MCF 10A (cell line): ENCODE measurements at places on chromosomes 3 and 15.

GRCh38 chr15:92574161-92574560, 81.4 kb downstream of the FAM174B start:
- DNase-seq, result no peak

- peak; percentile 82 for DNase-seq
These were observed 29.3 kb upstream of the MAGEF1 start for GRCh38 chr3:184741259-184741556.

DNA sequence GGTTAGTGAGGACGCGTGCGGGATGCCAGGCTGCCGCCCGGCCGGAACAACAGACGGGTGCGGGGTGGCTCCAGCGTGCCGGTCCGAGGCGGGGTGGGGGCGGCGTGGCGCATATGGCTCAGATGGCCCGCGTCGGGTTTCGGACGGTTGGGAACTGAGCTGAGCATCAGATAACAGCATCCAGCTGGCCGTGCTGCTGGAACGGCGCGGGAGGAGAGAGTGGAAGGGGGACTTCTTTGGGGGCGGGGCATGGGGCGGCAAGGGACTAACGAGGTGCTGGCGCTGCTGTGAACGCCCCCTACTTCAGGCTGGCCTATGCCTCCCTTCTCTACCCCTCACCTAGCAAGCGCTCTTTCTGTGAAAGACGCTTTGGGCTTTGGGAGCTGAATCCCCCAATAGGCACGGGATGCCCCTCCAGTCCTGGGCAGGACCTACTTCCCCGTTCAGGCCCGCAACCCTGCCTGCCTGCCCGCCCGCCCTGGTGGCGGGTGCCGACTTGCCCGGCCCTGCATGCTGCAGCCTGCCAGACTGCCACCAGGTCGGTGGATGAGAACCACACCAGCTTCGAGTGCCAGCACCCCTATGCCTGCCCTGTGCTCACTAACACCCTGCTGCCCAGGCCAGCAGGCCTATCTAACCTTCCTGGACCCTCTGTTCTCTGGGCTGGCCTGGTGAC, 542 bp downstream of the INKA1 start:
- peak; percentile 74 for DNase-seq

DNA sequence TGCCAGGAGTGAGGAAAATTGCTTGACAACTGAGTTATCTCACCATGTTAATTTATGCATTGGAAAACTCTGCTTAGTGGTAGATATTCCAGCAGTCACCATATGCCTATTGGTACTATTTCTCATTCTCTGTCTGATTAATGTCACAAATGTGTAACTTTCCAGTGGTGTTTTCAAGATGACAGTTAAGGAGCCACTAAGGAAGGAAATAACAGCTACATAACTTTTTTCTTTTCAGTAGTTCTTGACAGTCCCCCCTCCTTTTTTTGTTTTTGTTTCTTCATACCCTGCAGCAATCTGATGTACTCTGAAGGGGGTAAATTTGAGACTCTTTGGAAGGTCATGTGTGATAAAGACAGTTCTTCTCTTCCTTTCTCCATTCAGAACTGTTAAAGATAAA, 13.1 kb downstream of the RASA2 start:
- DNase-seq, result no peak

DNA sequence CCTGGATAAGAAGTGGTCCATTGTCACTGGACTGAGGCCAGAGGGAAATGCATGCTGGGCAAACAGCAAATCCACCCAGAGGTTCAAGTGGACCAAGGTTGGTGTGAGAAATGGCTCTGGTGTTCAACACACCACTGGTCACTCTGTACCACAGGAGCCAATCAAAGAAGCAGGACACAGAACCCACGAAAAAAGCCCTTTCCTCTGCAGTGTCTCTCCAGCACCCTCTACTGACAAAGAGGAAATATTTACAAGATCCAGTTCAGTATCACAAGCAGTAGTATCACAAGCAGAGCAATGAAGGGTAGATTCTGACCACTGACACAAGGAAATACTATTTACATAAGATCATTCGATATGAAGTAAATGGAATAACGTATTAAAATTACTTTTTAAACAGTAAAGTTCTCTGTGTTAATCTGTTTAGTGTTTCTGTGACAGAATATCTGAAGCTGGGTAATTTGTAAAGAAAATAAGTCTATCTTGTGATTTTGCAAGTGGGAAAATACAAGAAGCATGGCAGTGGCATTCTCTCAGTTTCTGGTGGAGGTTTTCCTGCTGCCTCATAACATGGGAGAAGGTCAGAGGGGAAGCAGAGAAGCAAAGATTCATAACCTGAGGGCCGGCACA, 390.7 kb downstream of the EFHB start:
- peak; percentile 55 for DNase-seq

GRCh38 chr3:65044401-65044800, 356.6 kb upstream of the ADAMTS9 start:
- DNase-seq, result no peak

DNA sequence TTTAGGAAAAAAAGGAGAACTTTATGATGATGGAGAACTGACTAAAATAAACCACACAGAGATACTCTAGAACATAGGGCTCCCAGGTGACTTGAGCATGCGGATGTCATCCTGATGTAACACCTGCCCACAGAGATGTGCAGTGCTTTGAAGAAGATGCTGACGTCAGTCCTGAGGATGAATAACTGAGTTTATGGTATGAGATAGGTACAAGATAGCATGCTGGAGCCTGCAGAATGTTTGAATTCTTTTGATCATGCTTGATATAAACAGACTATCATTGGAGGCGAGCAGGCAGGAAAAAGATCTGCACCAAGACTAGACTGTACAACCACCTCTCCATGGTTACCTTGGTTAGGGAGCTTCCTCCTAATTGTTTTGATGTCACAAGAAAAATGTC, 12.4 kb downstream of the CCR4 start:
- DNase-seq, result no peak

- DNase-seq, result no peak
These were observed 61.7 kb downstream of the IL1RAP start for GRCh38 chr3:190575437-190576185.

DNA sequence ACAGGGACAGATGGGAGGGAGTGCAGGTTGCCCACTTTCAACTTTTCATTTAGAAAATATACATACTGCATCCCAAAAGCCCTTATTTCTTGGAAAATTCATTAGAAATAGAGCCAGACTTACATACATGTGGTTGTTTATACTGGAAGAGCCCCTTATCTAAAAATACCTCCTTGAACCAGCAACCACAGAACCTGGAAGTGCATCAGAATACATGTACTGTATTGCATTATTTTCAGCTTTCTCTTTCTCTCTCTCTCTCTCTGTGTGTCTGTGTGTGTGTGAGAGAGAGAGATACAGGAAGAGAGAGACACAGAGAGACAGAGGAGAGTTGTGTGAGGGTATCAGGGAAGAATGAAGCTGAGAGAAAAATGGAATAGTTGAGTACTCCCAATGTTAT, 29.5 kb upstream of the LSAMP start:
- DNase-seq, result no peak

GRCh38 chr15:39922462-39923092, 2.5 kb upstream of the GPR176 start:
- DNase-seq, result no peak

- DNase-seq, result no peak
These were observed 16.5 kb downstream of the ISL2 start for GRCh38 chr15:76353023-76353577.

GRCh38 chr3:29683018-29683993, 402.4 kb downstream of the RBMS3 start:
- DNase-seq, result peak; percentile 64

DNA sequence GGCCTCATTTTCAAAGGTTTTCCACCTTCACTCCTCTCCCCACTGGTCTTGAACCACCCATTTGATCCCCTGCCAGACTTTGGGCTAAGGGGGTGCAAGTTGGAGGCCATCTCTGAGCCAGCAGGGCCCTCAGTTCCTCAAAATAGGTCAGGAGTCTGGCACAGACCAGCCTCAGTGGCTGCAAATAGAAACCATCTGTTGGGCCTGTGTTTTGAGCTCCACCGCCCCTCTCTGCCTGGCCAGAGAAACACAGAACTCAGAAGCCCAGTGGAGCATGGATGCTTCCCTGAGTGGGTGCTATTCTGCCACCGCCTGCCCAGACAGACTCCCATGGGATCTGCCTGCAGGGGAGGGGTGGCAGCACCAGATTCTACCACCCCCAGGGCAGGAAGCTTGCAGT, 56.3 kb downstream of the CORO2B start:
- no peak for DNase-seq

DNA sequence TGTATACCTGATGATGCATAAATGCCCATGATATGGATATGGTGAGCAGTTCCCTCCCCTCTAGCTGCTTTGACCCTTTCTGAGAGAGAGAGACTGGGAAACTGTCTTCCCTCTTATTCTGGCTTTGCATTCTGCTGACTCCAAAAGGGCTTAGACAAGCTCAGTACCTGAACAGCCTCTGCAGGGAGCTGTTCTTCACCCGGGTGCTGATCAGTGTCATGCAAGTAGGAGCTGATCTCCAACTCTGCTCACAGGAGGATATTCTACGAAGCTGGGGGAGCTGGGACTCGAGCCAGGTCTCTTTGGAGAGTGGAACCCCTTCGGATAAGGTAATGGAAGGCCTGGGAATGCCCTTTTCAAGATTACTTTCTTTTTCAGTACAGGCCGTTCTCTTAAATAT, 237.1 kb downstream of the RYR3 start:
- peak; percentile 60 for DNase-seq

- DNase-seq, result no peak
These were observed 585 bp upstream of the MKRN2 start for GRCh38 chr3:12556314-12556689.

- DNase-seq, result peak; percentile 88
These were observed 162.0 kb downstream of the KLF13 start for GRCh38 chr15:31488437-31489204.

DNA sequence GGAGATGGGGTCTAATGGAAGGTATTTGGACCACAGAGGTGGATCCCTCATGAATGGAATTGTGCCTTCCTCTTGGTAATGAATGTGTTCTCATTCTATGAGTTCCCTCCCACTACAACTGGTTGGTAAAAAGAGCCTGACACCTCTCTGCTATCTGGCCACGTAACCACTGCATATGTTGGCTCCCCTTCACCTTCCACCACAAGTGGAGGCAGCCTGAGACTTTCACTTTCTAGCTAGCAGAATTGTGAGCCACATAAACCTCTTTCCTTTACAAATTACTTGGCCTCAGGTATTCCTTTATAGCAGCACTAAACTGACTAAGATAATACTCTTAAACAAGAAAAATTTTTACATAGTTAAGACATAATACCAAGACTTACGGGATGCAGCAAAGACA, 155.3 kb downstream of the NR1I2 start:
- DNase-seq, result no peak

DNA sequence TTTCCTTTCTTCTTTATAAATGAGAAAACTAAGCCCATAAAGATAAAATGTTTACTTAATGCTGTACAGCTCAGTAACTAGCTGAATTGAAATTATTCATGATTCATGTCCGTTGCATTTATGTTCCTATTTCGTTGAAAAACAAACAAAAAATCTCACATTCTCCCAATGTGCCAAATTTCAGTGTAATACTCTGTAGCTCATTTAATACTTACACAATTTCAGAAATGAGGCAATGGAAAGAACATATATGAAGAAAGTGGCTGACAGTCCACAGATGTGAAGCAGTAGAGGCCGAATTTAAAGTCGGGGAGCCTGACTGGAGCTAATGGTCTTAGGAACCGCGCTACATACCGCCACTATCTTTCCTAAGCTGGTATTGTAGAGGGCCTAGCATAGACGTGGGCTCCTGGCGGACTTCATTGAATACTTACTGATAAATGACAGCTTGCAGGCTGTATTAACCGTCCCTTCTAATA, 651 bp downstream of the PLSCR2 start:
- peak; percentile 58 for DNase-seq

GRCh38 chr15:31391687-31392671, 65.3 kb downstream of the KLF13 start:
- peak; percentile 53 for DNase-seq

DNA sequence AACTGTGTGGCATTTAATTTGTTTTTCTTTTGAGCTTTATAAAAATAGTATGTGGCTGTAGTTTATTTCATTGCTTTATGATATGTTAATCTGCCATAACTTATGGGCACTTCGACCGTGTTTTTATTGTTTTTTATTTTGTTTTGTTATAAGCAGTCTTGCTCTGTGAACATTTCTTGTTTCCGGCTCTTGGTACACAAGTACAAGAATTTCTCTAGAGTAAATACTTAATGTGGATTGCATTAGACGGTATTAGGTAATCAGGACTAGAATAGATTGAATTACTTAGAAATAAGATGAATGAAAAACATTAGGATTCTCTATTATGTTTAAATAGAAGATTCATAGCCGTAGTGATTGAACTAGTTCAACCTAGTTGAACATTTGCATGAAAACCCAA, 2.1 kb downstream of the ZFAND6 start:
- peak; percentile 26 for DNase-seq

DNA sequence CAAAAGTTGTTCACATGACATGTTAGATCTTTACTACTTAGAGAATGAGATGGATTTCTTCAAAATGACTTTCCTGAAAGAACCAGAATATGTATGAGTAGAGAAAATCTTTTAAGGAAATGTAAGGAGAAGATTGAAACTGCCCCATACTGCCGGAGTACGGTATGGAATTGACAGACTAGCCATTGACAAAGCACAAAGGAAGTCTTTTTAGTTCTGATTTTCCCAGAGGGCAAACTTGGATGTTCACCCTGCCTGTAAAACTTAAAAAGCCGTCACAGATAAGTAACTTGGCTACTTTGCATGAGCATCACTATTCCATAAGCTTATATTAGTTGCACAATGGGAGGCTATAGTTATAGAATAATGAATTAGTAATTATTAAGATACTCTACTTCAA, 93.8 kb downstream of the NECTIN3 start:
- DNase-seq, result no peak

- DNase-seq, result peak; percentile 33
These were observed 181.9 kb upstream of the TTC14 start for GRCh38 chr3:180420016-180420415.

- no peak for DNase-seq
These were observed 257.4 kb upstream of the IL12A start for GRCh38 chr3:159731254-159731653.

GRCh38 chr15:76160426-76161152, 100.8 kb downstream of the TMEM266 start:
- DNase-seq, result no peak

DNA sequence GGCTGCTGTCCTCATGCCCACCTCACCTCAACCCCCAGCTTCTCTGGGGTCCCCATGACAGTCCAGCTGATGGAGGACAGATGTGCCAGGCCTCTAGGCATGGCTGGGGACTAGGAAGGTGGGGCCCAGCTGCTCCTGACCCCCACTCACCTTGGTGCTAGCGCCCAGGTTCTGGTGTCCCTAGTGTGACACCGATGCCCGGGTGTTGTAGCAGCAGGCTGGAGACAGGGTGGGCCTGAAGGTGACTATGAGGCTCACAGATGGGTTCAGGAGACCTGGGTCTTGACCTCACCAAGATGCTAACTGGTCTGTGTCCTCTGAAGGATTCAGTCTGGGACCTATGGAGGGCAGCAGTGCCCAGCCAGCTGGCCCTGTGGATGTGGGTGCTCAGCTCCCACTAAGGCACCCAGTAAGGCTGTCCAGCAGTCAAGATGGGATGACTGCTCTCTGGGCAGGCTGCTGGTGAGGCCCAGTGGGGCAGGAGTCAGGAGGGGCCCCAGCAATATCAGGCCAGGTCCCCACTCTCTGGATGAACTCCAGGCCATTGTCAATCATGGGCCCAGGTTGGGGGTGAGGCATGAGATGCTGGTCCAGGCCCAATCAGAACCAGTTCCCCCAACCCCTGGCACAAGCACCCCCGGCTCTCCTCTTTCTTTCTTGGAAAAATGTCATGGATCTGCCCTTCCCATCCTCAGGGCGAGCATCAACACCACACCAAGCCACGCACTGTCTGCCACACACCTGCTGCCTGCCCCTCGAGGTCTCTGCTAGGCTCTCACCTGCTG, 33.0 kb downstream of the ALDH1L1 start:
- no peak for DNase-seq
